ENCODE measurements at places on chromosomes 13 and 19.
A peak's percentile ranks its signal among the peaks of the same experiment; 100 is the strongest.

DNA sequence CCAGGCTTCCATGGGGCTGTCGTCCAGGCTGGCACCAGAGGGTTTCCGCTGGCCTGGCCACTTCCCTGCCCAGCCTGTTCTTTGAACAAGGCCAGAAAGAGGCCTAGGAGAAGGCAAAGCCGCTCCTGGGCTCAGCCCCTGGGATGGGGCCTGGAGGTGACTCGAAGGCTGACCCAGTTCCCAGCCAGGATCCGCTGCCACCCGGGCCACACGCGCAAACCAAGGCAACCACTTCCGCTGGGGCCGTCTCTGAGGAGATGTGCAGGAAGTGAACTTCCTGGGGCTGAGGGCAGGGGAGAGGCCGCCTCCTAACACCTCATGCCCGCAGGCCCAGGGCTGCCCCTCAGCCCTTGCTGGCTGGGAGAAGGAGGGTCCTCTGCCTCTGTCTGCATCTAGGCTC is 15.2 kb downstream of the PLEKHF1 start:
- DNase-seq, result peak; percentile 92

GRCh38 chr19:53696951-53697350 is 65.2 kb downstream of the DPRX start:
- no peak for DNase-seq

DNA sequence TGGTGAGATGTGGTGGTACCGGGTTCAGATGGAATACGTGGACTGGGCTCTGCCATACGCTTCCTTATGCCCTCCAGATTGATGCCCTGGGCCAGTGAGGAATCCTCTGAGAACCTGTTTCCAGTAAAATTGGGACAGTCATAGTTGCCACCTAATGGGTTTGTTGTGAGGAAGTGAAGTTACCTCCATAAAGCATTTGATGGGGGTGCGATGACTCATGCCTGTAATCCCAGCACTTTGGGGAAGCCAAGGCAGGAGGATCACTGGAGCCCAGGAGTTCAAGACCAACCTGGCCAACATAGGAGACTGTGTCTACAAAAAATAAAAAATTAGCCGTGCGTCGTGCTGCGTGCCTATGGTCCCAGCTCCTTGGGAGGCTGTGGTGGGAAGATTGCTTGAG is 4.8 kb downstream of the SNRPA start:
- DNase-seq, result no peak

GRCh38 chr19:54357381-54357780 is 7.3 kb downstream of the LAIR1 start:
- no peak for DNase-seq

DNA sequence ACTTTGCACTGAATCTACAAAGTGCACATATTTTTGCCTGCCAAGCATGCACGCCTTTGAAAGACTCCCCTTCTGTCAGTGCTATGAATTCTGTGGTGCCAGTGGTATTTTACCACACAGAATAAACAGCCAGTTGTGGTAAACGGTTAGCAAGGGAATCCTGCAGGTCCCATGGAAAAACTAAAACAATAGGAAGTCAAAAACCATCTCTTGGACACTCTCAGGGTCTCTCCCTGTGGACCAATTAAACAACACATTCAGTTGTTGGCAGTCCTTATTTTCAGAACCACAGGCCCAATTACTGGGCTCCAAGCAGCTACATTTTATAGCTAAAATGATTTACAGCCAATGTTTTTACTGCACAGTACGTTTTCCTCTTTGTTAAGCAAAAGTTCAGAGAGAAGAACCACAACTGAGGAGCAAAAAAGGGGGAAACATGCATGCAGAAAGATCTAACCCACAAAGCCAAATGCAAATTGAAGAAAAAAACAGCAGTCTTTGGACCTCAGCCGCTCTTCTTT is 116.9 kb downstream of the KCTD12 start:
- no peak for DNase-seq

DNA sequence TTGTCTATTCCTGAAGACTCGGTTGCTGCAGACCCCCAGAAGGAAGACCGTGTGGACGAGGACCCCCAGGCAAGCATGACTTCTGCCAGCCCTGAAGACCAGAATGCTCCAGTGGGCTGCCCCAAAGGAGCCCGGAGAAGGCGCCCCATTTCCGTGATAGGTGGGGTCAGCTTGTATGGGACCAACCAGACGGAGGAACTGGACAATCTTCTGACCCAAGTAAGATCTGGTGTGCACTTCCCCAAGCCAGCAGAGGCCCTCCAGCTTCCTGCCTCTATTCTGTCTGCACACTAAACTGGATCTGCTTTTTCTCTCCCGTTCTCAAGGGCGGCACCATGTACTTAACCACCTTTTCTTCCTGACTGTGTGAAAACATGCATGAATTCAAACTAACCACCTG is 59.8 kb upstream of the C1QTNF9 start:
- no peak for DNase-seq

GRCh38 chr13:106314417-106314816 is 221.0 kb downstream of the EFNB2 start:
- no peak for DNase-seq

DNA sequence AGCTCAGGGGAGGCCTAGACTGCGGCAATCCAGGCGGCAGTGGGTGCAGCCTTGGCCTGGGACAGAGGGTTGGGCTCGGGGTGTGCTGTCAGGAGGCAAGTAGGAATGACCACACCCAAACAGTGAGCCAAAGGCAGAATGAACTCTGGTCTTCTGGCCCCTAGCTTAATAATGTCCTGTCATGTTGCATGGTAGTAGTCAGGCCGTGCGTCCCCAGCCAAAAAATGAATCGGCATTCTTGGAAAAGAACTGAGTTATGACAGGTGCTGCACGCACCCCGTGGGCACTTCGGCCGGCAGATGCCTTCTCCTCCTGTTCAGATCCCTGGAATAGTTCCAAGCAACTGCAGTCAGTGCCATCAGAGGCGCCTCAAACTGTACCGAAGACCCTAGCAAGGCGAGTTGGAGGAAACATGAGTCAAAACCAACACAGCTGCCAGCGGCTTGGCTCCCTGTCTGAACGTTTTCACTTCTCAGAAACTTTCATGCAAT is 55.9 kb downstream of the ATP7B start:
- no peak for DNase-seq

GRCh38 chr13:37168151-37168550 is 62.7 kb upstream of the CSNK1A1L start:
- no peak for DNase-seq
